ENCODE measurements at places on chromosomes 13 and 19.

- DNase-seq: no peak
Measured at GRCh38 chr19:47096721-47097120, 16.9 kb downstream of the ZC3H4 start.

DNA sequence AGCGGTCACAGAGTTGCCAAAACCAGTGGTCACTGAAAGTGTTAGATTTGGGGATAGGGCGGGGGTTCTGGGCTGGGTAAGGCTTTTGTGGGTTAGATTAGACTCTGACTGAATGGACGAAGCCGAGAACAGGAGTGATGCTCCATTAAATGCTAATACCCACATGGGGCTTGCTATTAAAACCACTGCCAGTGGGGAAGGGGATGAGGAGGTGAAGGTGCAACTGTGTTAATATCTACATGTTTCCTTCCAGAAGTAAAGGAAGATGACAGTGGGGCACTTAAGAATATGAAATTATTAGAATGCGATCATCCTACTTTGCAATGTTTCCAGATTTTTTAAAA lies 573 bp upstream of the ZNF614 start:
- no peak for DNase-seq

DNA sequence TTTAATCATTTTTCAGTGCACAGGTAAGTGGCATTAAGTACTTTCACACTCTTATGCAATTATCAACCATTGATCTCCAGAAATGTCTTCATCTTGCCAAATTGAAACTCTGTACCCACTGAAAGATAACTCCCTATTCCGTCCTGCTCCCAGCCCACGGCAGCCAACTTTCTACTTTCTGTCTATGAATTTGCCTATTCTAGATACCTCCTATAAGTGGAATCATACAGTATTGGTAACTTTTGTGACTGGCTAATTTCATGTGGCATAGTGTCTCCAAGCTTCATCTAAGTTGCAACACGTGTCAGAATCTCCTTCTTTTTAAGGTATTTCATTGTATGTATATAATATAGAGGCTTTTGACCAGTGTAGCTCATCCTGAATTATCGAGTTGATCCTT lies 5.7 kb upstream of the CEACAM18 start:
- DNase-seq: no peak

DNA sequence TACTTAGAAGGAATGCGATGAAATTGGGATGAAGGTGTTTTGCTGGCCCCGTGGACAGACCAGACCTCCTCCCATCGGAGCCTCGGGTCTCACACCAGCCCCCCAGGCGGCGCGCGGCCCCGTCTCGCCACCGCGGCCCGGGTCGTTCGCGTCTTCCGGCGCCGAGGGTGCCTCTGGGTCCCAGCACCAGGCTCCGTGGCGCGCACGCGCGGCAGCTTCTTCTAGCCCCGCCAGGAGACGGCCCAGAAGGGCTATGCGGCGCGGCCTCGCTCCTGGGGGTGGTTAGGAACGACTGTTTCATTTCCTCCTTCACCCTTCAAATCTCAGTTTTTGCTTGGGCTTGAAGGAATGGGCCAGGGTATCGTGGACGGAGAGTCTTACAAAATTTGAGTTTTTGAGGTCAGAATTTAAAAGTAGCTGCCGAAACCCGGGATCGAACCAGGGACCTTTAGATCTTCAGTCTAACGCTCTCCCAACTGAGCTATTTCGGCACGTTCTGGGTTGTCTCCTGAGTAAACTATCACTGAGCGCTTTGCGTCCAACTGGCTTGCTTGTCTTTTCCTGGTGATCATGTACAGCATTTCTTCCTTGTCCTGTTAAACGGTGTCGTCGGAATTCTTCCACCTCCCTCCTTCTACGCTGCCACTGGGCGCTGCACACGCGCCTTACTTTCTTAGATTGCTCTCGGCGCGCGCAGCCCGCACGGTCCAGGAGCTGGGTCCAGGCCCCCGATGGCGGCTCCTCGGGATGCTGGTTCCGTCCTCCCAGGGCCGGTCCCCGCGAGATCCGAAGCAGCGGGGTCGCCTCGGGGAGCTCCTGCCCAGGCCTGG lies 46.5 kb downstream of the TGDS start:
- peak; percentile 92 for DNase-seq

DNA sequence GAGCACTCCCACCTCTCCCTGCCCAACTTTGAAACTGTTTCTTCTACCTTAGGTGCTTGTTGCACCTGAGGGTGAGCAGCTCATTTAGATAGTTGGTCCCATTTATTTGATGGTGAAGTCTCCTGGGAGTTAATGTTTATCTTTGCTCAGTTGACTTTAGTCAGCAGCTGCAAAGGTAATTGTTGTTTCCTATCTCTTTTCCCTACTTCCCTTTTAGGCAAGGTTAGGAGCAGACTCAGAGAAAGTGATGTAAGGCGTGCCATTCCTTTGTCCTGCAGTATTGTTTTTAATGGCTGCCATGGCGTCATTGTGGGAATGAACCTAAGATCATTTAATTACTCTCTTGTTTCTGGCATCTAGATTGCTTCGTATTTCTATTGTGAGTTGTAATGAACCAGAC lies 11.6 kb downstream of the AKAP11 start:
- no peak for DNase-seq

DNA sequence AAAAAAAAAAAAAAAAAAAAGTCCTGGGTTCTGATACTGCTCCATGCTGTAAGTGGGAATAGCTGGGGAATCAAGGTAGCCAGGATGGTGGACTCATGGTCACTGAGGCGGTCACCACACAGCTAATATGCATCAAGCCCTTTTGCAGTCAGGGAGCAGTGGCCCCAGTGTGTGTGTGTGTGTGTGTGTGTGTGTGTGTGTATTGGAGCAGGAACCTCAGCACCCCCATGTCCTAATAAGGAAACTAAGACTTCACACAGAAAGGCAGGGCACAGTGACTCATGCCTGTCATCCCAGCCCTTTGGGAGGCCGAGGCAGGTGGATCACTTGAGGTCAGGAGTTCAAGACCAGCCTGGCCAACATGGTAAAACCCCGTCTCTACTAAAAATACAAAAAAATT lies 12.0 kb downstream of the B3GNT3 start:
- no peak for DNase-seq

- no peak for DNase-seq
Measured at GRCh38 chr13:99542788-99543406, 41.6 kb downstream of the TM9SF2 start.

- DNase-seq: no peak
Measured at GRCh38 chr19:10503002-10503789, at the start of gene KEAP1. TSS of gene KEAP1 (minus strand) at chr19:10503356. CDS start at chr19:10500033, 3,323 bp downstream.

DNA sequence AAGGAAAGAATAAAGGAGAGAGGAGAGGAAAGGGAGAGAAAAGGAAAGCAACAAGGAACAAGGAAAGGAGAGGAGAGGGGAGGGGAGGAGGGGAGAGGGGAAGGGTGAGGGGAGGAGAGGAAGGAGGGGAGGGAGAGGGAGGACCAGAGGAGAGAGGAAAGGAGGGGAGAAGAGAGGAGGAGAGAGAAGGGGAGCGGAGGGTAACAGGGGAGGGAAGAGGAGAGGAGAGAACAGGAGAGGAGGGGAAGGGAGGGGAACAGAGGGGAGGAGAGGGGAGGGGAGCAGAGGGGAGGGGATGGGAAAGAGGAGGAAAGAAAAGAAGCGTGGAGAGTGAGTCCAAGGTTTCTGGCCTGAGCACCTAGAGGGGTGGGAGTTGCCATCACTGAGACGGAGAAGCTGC lies 26.7 kb downstream of the FAAP24 start:
- no peak for DNase-seq

DNA sequence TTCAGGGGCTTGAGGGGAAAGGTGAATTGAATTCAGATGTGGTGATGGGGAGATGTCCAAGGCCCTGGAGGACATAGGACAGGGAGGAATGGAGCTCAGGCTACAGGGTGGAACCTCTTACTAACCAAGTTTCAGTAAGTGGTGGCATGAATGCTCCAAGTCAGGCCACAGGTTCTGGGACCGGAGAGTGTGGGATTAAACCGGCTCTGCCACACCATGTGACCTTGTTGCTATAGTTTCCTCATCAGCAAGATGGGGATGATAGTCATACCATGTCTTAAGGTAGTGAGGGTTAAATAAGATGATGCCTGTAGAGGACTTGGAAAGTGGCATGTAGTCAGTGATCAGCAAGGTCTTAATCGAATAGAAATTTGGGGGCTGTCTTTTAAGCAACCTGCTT lies 16.3 kb downstream of the GPR183 start:
- no peak for DNase-seq

DNA sequence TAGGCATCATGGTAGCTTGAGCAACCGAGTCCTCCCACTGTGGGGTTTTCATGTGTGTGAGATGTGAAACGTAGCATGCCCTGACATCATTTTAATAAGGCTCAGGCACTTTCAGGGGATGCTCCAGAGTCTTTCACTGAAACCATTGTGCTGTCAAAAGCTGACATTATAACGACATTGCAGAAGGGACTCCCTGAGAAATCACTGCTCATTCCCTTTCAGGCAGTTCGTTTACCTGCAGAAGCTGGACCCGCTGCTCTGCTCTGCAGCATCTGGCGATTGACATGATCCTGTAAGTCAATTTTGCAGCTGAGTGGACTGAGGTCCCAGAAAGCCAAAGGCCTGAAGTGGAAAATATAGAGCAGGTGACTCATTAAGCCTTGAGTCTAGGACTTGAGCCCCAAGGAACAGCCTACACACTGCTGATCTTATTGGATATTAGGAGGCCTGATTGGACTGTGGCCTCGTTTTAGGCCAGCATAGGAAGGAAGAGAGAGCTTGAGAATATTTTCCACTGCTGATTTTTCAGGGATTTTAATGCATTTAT lies 54.0 kb upstream of the CNMD start:
- DNase-seq: no peak

- no peak for DNase-seq
Measured at GRCh38 chr13:36261976-36262375, 35.6 kb downstream of the CCDC169 start.

DNA sequence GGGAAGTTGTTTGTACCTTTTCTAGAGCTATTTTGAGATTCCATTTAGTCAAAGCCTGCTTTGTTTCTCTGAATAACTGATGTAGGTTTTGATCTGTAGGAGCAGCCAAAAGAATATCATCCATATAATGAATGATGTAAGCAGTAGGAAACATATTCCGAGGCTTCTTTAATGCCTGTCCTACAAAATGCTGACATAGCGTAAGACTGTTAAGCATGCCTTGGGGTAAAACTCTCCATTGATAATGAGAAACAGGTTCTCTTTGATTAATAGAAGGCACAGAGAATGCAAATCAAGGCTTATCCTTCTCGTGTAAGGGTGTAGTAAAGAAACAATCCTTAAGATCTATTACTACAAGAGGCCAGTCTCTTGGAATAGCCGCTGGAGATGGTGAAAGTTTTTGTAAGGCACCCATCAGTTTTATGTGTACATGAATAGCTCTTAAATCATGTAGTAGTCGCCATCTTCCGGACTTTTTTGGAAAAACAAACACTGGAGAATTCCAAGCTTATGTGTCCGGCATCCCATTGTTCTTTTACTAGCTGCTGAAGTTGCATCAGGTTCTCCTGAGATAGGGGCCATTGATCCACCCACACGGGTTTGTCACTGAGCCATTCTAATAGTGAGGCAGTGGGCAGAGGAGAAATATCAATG lies 13.5 kb downstream of the FPR3 start:
- no peak for DNase-seq

DNA sequence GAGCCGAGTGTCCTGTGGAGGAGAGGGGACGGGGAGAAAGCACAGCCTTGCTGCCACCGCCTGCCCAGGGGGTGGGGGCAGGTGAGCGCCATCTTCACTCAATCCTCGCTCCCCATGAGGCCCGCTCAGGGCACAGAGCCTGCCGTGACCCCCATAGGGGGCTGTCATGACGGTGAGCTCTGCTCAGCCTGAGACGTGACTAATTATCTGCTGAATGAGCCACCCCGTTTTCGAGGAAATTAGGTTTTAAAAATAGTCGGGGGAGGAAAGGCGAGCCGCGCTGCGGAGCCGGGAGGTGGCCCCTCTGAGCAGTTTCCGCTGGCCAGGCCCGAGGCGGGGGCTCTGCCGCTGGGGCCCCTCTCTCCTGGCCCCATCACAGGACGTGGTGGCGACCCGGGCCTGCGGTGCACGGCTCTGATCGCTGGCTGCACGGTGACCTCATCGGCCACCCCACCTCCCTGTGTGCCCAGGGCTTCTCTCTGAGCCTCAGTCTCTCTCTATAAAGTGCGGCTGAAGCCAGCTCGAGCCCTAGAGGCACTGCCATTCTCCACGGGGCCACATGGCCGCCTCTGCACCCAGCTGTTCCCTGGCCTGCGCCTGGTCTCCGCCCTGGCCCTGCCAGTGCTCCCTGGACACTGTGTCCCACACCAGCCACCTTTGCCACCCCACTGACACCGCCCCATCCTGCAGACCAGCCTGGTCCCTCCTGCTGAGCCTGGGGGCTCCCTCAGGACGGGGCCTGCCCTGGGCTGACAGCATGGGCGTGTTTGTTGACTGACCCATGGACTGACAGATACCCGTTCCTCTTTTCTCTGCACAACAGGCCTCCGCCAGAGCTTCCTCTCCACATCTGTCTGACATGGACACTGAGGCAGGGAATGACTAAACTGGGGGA lies 28.3 kb downstream of the PIP5K1C start:
- DNase-seq: no peak

Data from T-cell (primary cell).